ENCODE measurements at places on chromosomes 12 and 14.

DNA sequence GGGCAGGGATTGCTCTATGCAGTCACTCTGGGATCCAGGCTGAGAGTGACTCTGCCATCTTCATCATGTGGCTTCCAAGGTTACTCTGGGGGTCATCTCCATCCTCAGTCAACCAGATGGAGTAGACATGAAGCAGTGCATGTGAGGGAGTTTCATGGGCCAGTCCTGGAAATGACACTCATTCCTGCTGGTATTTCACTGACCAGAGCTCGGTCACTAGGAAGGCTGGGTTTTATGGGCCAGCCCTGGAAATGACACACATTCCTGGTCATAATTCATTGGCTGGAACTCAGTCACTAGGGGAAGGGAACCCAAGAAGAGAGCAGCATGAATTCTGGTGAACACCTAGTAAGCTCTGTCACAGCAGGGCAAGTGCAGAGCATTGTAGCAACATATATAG lies 144.7 kb downstream of the SMOC1 start:
- no peak for DNase-seq

DNA sequence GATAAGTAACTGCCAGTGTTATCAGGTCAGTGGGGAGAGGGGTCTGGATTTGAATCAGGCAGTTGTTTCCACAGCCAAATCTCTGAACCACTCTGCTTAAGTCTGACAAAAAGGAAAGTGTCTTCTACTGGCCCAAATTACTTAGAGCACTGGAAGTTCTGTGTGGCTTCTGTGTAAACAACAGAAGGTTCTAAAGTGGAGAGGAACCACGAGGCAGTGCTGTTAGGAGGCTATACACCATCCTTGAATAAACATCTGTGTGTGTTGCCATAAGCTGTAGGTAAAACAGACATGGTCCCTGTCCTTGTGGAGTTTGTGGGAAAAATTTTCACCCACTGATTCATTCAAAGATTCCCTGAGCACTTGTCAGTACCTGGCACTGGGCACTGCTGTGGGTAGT lies 50.0 kb downstream of the GALNT4 start:
- DNase-seq, result no peak

- DNase-seq, result no peak
These were observed 17.4 kb downstream of the DNAH10 start for GRCh38 chr12:123779551-123779950.

DNA sequence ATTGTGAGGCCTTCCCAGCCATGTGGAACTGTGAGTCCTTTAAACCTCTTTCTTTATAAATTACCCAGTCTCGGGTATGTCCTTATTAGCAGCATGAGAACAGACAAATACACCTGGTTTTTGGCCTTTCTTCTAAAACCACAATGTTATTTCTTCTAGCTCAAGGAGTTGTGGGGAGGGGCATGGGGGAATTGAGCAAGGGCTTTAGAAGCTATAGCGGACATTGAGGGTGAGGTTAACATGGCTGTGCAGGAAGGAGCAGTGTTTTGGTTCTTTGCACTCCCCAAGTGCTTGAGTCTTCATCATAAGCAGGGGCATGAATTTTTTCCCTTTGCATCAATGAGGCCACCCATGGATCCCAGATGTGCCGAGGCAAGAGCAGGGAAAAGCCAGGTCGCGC lies 86.8 kb downstream of the SPRING1 start:
- no peak for DNase-seq

GRCh38 chr14:55118761-55119160 lies 10.3 kb upstream of the LGALS3 start:
- no peak for DNase-seq

DNA sequence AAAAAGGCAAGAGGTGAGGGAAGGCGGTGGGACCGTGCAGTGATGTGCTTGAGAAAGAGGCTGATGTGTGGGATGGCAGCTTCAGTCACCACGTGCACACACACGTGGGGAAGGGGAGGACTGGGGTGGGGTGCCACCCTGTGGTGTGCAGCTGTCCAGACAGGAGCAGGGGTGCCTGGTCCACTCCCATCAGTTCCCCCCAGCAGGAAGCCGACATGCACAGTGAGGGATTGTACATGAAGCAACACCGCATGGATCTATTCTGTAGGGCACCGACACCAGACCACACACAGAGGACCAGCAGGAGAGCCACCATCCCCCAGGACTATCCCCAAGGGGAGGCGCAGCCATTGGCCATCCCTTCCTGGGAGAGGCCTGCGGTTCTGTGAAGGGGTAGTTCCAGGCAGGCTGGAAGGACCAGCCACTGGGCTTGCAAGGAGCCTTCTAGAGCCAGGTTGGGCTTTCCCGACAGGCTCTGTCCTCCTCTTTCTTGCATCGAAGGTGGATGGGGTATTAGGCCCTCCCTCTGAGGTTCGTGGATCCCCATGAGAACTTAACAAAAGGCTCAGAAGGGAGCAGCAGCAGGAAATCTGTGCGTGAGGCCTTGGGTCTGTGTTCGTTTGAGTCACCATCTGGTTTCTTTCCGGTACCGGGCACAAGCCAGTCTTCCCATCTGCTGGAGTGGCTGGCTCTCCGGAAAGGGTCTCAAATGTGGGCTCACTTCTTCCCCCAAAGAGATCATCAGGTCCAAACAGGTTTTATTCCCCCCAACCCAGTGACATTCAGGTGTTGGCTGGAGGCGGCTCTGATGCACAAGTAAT lies 59.8 kb downstream of the PLEKHG3 start:
- no peak for DNase-seq

DNA sequence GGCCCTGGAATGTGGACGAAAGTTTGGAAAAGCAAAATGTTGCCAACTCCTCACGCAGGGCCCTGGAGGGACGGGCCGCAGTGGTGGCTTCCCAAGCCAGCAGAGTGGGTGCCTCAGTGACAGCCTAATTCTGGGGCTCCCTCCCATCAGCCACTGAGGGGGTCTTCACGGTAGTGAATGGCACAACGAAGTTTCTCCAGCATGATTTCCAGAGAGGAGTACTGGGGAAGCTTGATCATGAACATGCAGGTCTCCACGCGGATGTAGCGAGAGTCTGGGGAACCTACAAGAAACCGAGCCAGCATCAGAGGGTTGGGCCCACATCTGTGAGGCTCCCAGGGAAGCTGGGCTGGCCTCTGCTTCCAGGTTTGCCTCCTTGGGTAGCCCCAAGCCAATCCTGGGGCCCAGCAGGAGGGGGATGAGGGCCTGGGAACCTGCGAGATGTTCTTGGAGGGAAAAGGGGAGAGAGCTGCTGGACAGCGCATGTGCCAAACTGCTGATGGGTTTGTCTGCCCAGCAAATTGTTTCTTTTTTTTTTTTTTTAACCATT lies 37.0 kb downstream of the TRAFD1 start:
- DNase-seq, result no peak

DNA sequence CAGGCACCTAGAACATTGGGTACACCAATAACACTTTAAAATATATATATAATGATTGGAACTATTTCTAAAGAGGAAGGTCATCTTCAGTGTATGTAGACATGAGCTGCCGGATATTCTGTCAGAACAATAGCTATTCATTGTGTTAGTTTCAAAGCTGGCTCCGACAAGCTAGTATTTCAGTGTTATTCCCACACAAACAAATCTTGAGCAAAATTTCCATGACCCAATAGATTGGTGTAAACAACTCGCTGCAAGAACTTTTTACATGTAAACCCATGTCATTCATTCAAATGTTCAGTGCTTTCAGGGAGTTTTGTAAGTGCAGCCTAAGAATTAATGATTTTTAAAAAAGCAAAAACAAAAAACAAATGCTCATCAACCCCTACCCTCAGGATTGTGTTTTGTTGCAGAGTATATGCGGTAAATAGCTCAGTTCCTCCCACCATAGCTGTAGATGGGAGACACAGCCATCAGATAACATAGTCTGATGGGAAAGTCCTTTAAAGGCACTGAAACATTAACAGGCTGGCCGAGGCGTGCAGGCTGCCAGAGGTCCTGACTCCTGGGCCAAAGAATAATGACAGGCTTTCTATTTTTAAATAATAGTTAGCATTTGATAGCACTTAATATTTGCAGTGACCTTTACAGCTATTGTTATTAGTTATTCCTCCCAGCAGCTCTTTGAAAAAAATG lies 150.3 kb upstream of the ARHGAP5 start:
- no peak for DNase-seq

DNA sequence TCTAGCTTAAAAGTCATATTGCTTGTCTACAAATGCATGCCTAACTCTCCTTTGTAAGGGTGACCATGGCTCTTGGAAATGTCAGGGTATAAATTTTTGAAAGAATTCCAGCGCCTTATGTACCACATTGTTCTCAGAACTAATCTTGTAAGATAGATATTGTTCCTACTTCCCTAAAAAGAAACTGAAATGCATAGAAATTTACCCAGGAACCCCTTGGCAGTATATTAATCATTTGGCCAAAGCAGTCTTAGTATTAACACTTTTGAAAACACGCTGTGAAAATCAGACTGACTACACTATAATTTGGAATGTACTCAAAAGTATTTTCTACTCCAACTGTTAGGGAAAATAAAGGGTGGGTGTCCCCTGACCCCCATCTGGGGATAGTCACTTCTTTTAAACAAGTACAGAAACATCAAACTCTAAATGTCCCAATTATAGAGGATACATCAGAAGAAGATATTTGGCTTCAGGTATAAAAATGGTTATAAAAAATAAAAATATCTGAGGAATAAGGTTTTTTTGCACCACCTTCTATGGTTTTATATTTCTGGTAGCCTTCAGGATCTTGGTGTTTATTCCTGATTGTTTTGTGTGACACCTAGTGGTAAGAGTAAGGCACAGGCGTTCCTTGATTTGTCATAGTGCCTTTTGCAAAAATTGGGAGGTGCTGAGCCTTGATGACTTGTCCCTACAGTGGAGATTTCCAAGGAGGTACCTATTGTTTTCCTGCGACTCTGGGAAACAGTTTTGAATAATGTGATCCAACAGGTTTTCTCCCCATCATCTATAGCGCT lies 2.2 kb upstream of the NFKBIA start:
- no peak for DNase-seq

GRCh38 chr14:29166507-29166906 lies 399.9 kb downstream of the FOXG1 start:
- DNase-seq, result no peak

DNA sequence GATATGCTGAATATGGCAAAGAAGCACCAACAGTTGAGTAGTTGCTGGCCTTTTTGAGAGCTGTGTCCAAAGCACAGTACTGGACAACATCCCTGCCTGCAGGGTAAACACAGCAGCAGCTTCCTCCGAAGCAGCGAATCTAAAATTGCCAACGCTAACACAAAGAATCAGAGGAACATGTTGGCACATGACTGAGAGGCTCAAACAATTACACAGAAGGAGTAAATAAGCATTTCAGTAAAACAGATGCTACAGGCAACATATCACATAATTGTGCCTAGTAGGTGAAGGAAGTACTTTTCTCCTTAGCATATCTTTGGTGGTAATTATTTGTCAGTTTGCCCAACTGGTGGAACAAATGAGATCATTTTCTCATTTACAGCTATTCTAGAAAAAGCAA lies 52.1 kb downstream of the KICS2 start:
- DNase-seq, result no peak

- no peak for DNase-seq
These were observed 653 bp downstream of the PA2G4 start for GRCh38 chr12:56104815-56105608.

DNA sequence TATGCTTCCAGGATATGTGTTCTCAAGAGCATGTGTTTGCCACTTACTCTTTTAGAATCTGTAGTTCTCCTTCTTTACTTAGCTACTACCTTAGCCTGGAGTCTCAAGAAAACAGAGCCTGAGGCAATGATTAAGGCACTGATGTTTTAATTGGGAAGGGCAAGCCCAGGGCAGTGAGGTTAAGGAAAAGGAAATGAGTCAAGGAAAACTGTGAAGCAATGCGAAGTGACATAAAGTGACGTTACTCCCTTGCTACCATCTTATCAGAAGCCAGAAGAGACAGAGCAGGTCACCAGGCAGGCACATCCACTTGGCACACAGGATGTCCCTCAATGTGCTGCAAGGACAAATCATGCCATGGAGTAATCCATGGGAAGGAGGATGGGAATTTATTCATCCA lies 11.3 kb upstream of the EML5 start:
- DNase-seq, result no peak

GRCh38 chr12:58386136-58386535 lies 444.8 kb downstream of the ATP23 start:
- no peak for DNase-seq

DNA sequence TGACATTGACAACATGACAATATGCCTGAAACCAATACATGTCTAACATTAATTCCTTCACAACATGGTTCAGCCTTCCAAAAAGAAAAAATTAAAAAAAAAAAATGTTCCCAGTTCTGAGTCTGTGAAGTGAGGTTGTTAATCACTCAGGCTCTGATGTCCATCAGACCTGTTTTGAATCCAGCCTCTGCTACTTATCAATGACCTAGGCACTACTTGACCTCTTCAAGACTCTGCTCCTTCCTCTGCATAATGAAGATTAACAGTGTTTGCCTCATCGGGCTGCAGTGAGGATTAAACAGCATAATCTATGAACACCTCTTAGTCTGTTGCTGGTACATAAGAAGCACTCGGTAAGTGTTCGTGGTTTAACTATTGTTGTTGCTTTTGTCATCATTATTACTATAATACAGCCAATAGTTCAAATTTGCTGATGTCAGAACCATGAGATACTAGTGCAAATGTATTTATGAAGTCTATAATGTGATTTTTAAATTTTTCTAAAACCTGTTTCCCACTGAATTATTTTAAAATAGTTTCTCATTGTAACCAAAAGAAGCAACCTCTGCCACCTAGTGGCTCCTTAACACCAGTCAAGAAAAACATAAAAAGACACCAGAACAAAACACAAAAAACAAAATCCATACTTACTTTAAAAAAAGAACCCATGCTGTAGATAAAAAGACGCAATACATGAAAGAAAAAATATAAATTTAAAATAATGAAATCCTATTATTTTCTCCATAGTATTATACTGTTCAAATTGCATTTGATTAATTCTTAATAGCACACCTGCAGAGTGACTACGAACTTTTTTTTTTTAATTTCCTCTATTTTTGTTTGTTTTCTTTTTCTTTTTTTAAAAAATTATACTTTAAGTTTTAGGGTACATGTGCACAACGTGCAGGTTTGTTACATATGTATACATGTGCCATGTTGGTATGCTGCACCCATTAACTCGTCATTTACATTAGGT lies 20.3 kb upstream of the TMX1 start:
- DNase-seq, result no peak

- DNase-seq, result no peak
These were observed 5.2 kb downstream of the TRAFD1 start for GRCh38 chr12:112130441-112130998.

GRCh38 chr12:103909811-103910210 lies 20.4 kb upstream of the HSP90B1 start:
- DNase-seq, result no peak
